GM04503 (cell line): ENCODE measurements at places on chromosomes 1 and 21.

DNA sequence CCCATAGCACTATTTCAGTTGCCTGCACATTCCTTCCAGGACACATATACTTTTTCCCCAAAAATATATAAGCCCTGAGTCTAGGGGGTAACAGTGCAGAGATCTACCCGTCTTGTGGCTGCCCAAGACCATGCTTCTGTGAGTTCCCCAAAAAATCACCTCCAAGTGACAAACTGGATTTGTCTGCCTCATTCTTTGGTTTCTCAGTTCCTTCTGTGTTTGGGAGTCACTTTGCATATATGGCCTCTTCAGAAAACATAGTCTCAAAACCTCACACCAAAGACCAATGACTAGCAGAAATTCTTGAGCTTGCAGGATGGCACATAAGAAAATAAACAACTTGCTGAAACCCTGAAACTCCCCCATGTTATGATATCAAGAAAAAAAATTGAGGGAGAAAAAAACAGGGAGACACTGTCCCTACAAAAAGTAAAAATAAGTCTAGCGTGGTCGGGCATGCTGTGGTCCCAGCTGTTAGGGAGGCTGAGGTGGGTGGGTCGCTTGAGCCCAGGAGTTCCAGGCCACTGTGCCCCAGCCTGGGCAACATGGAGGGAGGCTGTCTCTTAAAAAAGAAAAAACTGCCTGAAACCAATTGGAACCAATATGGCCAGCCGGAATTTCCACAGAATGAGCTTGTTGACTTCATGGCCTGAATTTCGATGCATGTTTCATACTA lies 8.0 kb downstream of the JMJD4 start:
- DNase-seq = no peak

DNA sequence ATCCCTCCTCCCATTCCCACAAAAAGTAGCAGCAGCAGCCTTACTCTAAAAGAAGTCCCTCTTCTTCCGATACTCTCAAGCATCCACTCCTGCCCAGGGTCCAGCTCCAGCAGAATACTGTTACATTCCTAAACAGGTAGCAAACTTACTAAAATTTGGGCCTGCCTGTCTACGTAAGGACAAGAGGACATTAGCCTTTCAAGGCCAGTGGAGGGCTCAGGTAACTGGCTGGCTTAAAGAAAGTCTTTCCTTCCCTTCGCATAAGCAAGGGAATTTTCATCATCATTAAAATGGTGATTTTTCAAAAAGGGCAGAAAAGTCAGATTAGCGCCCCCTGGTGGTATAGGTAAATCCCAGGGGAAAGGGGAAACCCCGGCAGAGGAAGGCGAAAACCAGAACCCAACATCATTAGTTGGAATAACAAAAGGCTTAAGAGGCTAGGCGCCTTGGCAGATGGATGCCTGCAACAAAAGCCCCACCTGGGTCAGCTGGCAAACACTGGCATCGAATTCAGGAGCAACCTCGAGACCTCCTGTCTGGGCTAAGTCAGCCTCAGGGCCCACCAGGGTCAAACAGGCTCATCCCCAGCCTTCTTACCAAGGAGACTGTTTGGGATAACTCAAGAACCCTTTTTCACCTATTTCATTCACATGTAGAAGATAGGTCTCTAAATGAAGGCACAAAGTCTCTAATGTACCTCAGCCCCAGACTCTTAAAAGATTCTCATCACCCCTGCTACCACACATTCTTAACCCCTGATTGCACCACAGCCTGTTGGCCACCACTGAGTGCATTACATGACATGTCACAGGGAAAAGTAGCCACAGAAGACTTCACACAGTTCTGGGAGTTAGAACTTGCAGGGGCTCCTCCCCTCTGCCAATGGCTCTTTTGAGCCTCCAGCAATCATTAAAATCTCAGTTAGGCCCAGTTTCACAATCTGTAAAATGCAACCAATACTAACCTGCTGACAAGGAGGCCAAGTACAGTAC lies 36.7 kb downstream of the ERI3 start:
- DNase-seq = no peak

- no peak for DNase-seq
Measured at GRCh38 chr1:4422504-4423289, 231.7 kb upstream of the AJAP1 start.

DNA sequence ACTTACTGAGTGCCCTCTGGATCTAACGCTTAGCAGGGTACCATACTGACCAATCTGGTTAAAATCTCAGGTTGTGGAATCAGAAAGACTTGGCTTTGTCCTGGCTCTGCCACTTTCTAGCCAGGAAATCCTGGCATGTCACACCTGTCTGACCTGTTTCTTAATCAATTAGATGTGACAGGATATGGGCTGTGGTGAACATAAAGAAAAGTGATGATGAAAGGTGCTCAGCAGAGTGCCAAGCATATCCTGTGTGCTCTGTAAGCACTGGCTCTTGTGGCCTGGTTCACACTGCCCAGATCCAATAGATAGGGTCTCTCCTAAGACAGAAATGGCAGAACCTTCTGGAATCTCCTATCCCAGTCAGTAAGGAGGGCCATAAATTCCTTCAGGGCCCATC lies 53.9 kb downstream of the PHC2 start:
- no peak for DNase-seq

GRCh38 chr1:108055387-108055786 lies 90.4 kb upstream of the VAV3 start:
- DNase-seq = no peak

GRCh38 chr1:78682496-78682895 lies 32.9 kb downstream of the IFI44 start:
- no peak for DNase-seq

DNA sequence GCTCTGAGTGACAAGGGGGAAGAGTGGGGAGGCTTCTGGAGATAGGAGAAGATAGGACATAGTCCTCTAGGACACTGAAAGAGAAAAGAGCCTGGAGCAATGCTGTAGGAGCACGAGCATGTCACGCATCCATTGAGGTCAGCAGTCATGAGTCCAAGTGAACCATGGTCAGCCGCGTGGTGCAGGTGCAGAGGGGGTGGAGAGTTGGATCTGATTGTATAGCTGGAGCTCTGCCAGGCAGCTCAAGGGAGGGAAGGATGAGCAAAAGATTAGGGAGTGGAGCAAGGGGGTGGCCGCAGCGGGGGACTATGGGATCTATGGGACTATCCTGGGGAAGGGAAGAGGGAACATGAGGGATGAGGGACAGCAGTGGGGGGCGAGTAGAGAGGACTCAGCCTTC lies 14.0 kb downstream of the PADI1 start:
- no peak for DNase-seq

GRCh38 chr1:168509210-168509609 lies 34.6 kb downstream of the XCL2 start:
- no peak for DNase-seq
